MG63 (cell line): ENCODE measurements at places on chromosomes 6 and 20. TPM values are rescaled to one million over a fixed set of nuclear protein-coding genes. Genes with fewer than 3 reads are reported as not detected.
A peak's percentile ranks its signal among the peaks of the same experiment; 100 is the strongest.

DNA sequence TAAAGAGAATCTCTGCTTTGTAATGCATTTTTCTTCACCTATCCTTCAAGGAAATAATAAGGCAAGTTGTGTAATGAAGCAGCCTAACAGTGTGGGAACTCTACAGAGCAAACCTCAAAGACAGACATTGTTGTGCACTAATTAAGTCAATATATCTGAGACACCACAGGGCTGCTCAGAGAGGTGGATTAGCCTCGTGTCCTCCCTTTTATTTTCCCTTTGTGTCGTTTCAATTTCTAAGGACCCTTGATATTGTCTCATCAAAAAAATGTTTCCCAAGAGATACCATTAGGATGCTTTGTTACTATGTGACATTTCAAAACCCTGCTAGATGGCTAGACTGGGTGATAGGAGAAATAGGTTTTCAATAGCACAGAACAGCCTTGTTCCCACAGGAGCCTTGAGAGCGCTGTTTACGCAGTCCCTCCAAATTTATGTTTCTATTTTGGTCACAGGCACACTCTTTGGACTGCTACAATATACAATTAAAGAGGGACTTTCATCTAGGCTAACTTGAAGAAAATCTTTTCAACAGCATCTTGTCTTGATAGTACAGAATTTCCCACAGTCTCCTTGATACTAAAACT is 23.1 kb downstream of the UBE3D start:
- no peak for DNase-seq

- DNase-seq: no peak
Measured at GRCh38 chr20:21325296-21325695, 22.2 kb downstream of the XRN2 start.

- peak; percentile 100 for DNase-seq
Measured at GRCh38 chr6:44177691-44178423, 19.2 kb downstream of the CAPN11 start.

DNA sequence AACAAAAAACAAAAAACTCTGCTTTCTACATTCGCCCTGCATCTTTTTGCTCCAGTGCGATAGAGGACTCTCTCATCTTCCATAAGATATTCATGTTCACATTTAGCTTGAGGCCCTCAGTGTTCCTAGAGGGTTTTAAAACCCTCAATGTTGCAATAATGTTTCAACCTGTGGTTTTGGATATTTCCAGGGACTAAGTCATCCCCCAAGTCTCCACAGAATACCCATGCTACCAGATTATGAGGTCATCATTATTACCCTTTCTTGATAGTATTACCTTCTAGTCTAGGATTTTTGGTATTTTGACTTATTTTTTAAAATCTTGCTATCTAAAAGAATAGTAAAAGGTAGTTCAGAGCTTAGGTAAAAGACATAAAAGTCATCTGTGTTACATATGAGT is 480.5 kb upstream of the ID4 start:
- DNase-seq: no peak

DNA sequence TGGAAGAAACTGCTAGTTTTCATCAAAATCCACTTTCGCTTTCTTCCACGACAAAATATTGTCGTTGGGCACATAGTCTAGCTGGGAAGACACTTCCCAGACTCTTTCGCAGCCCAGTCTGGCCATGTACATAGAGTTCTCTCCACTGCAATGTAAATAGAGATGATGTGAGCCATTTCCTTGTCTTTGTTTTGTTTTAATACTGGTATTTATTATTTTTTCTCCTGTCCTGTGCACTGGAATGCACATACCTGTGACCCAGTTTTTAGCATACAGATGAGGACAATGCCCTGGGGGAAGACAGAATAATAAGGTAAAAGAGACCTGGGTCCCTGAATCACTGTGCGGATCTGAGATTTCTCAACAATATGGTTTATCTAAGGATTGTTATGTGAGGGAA is 149.5 kb upstream of the BMP5 start:
- no peak for DNase-seq

DNA sequence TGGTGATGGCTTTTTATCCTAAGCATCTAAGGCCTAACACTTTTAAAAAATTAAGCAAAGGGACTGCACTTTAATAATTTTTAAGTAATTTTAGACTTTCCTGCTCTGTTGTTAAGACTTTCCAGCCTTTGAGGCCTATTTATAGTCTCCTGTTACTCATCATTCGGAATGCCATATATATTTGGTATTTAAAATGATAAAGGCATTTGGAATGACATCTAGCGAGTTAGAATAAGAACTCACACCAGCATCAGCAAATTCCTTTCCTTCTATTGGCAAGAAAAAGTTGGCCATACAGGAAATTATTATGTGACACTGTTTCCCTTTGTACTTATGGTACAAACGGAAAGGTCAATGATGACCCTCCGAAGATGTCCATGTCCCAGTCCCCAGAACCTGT is 88.1 kb upstream of the STMND1 start:
- no peak for DNase-seq

GRCh38 chr6:75759207-75759606 is 10.2 kb downstream of the MYO6 start:
- DNase-seq: no peak

- DNase-seq: no peak
Measured at GRCh38 chr20:25369529-25369928, 21.1 kb downstream of the ABHD12 start.

- no peak for DNase-seq
Measured at GRCh38 chr6:107185391-107185970, 70.2 kb upstream of the BEND3 start.

DNA sequence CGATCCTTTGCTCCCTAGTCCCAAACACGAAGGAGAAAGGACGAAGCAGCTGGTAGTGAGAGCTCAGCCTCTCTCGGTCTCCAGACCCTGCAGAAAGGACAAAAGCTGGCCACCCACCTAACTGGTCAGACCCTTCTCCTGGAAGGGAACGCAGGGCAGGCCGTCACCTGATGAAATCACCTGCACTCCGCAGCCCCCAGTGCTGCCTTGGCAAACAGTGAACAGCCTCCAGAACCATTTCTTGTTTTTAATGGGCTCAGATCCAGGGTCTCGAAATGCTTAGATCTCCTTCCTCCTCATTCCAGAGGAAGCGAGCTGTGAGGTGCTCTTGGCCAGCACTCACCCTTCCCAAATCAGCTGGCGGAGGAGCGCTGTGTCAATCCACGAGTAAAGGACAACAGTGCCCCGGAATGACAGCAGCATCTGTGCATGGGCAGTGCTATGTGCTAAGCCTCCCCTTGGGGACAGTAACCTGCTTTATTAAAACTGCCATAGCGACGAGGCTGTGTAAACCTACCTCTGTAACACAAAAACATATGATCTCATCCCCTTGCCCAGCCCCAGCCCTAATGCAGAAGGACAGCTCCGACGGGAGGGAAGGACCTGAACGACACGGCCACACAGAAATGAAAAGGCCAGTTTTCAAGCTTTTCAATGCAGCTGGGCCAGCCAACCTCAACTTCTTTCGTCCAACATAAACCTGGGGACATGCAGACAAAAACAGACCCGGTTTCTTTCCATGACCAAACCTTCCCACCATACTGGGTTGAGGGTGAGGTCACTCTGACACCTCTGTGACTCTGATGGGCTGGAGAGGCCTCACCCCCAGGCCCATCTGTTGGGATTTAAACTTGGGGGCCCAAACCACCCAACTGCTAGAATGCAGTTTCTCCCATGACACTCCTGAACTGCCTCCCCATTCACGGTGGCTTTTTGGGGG is 43.3 kb downstream of the SULF2 start:
- no peak for DNase-seq

DNA sequence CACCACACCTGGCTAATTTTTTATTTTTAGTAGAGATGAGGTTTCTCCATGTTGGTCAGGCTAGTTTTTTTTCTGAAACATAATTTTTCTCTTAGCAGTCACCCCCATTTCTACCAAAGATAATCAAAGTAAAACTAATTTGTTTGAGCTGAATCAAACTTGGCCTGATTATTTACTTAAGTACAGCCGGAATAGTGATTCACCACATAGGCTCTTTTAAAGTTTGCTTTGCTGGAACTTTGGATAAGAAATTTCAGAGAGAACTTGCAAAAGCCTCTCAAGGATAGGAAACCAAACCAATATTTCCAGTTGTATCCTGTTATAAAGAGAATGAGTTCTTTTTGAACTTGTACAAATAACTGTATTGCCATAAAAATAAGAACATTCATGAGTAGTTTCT is 105.0 kb upstream of the SYNCRIP start:
- no peak for DNase-seq

- no peak for DNase-seq
Measured at GRCh38 chr6:19394687-19395086, 442.5 kb upstream of the ID4 start.

Gene NRSN1
- total RNA-seq: not detected in 2 replicates

Gene C20orf141
- not detected in 2 replicates for total RNA-seq

Gene IYD
- total RNA-seq: 0.03 TPM in 1 of 2 replicates, not detected in the other

Gene PRPH2
- not detected in 2 replicates for total RNA-seq

Gene FOXF2
- total RNA-seq: 2.0 and 4.0 TPM in 2 replicates
